ENCODE measurements at places on chromosomes 3 and 15.
A peak's percentile ranks its signal among the peaks of the same experiment; 100 is the strongest.

DNA sequence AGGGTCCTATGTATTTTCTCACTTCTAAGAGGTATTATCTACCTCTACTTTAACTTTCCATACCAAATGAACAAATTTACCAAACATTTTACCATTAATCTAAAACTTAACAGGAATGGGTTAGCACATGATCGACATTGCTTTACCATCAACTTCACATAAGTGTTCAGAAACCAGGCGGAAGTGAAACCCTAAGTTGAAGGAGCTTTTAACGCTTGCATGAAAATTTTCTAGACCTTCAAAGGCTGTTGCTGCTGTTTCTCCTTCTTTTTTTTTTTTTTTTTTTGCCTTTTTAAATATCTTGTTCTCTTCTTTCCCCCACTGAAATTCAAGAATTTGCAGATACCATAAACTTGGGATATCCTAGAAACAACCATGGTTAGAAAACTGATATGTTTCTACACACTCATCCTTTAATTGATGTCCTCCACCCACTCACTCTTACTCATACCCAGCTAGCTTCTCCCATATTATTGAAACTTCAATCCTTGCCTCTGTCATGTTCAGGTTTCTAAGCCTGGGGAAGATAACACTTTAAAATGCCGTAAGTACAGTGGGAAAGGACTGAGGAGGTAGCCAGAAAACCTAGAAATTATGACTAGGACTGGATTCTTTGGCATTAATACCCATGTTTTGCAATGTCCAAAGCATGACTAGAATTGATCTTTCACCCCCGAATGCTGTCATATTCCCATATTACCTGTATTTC lies 24.7 kb downstream of the MYO5A start:
- peak; percentile 3 for DNase-seq

DNA sequence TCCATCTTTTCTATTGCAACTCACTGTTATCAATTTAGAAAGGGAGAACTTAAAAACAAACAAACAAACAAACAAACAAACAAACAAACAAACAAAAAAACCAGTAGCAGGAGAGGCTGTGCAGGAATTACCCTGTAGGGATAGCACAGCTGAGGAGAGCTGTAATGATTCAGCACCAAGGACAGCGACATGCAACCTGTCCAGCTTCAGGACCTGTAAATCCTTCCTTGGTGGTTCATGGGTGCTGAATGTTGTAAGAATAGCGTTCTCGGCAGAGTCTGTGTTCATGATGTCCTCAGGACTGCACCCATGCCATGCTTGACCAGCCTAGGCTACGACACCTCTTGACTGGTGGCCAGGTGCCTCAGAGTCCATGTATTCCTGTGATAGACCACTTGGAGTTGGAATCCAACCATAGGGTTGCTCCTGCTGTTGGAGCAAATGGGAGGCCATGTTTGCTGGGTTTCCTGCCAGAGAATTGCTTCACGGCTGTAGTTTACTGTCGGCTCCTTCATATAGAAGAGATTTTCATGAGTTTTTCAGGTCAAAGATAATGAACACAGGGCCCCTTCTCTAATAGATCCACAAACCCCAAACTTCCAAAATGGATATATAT lies 65.9 kb downstream of the CACNA2D3 start:
- peak; percentile 58 for DNase-seq

DNA sequence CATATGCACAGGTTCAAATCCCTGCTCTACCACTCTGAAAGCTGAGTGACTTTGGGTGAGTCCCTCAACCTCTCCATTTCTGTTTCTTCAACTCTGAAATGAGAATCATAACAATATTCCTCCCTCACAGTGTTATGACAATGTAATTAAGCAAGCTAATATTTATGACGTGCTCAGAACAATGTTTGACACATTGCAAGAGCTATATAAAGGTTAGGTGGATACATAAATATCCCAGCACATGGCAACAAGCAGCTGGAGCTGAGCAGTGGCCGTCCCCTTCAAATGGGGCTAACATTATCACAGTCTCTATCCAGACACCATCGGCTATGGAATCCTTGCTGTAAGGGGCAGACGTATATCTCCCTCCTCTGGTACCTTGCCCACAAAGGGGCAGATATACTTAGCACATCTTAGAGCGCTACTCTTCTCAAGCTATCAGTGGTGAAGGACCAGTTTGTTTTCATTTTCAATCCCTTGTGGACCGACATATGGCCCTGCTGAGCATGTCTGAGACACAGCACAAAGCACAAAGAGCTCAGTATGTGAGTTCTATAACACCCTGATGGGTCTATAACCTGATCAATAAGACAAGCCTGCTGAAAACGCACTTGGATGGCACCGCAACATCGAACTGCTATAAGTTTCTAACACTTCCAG lies 80.9 kb downstream of the PRICKLE2 start:
- DNase-seq: no peak

- DNase-seq: no peak
These were observed 85.5 kb downstream of the CD200R1L start for GRCh38 chr3:112761062-112761638.

- DNase-seq: no peak
These were observed 58.4 kb downstream of the PPARG start for GRCh38 chr3:12347301-12347700.

DNA sequence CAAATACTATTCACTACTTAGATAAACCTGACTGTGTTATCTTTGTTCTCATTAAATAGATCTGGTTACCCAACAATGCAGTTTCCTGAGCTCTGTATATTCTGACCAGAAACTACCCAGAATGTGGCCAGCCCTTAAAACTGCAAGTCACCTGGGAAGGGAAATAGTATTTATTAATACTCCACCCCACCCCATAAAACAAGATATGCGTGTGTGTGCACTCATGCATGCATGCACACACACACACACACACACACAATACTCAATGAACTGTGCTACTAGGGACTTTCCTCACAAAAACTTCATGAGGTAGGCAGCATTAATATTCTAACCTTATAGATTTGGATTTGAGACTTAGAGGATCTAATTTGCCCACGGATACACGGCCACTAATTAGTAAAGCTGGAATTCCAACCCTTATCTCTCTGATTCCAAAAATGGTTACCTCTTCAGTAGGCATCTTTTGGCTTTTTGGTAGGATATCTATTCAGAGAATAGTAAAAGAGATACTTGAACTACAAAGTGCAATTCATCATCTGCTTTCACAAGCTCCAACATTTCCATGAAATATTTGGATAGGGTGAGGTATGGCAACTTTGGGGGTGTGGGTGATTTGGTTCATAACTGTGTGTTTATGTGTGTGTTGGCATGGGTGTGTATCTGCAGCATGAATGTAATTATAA lies 197.0 kb upstream of the CFAP20DC start:
- DNase-seq: no peak
